ENCODE measurements at places on chromosomes 3 and 15.

DNA sequence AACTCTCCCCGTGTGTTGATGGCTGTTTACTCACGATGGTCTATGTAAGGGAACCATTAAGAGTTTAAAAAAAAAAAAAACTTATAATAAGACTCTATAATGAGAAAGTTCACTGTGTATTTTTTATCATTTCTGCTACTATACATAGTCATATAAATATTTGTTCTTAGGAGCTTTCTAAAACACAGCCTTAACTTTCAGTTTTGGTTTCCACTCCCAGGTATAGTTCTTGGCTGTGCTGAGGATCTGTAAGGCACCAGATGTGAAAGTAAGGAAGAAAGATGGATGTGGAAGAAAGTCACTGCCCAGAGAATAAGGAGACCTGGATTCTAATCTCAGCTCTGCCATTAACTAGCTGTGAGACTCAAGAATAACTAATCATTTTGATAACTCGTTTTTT is 101.9 kb upstream of the THBS1 start:
- no peak for DNase-seq

- no peak for DNase-seq
Measured at GRCh38 chr3:134337071-134337482, 37.2 kb downstream of the AMOTL2 start.

DNA sequence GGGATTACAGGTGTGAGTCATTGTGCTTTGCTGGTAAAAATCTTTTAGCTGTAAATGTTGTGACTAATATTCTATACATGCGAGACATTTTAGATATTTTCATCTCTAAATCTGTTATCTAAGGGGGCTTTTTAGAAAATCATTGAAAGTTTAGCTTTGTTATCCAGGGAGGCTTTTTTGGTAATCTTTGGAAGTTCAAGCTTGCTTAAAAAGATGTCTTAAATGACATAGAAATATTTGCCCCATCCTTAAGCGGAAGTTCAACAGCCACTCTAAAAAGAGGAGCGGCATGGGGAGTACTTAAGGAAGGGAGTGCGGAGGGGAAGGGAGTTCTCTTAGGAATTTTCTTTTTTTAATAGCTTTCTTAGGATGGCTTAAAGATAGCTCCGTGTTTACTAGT is 26.1 kb downstream of the DNAJC13 start:
- peak; percentile 46 for DNase-seq

DNA sequence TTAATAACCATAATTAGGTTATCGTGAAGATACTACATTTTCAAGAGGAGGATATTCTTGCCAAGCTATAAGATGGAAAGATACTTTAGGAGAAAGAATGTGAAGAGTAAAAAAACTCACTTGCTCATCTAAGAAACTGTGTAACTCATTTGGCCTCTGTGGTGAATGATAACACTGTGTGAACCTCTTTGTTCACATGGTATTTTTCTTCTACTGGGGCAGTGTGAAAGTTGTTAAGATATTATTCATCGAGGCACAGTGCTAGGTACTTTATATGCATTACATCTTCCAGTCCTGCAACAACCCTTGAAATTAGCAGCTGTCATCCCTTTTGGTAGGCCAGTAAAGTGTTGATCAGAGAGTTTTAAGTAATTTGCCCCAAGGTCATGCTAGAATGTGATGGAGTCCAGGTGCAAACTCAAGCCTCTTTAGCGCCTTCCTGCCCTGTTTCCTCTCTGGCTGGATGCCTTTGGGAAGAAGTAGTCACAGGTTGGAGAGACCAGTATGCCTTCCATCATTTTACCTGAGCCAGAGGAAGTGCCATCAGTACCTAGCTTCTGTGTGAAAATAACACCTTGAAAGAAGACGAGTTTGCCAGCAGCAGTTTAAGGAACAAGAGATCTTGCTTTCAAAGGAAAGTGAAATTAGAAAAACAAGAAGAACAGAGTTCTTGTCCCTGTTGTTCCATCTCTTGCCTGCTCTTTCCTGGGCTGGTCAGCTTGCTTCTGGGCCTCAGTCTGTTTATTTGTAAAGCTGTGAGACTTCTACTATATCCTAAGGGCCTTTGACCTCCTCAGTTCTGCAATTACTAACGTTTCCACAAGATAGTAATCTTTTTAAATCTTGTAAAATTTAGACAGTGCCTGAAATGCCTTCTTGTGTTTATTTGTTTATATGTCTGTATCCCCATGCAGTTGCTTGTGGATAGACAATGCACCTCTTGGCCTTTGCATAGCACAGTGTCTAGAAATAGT is 179.3 kb downstream of the FNDC3B start:
- peak; percentile 17 for DNase-seq

GRCh38 chr3:190081389-190081788 is 39.3 kb downstream of the P3H2 start:
- DNase-seq = no peak

- DNase-seq = peak; percentile 86
Measured at GRCh38 chr3:51282931-51283330, 102.2 kb upstream of the MANF start.

- DNase-seq = no peak
Measured at GRCh38 chr3:181888234-181888633, 176.5 kb downstream of the SOX2 start.

- DNase-seq = no peak
Measured at GRCh38 chr3:194035406-194036138, 100.4 kb upstream of the HES1 start.

DNA sequence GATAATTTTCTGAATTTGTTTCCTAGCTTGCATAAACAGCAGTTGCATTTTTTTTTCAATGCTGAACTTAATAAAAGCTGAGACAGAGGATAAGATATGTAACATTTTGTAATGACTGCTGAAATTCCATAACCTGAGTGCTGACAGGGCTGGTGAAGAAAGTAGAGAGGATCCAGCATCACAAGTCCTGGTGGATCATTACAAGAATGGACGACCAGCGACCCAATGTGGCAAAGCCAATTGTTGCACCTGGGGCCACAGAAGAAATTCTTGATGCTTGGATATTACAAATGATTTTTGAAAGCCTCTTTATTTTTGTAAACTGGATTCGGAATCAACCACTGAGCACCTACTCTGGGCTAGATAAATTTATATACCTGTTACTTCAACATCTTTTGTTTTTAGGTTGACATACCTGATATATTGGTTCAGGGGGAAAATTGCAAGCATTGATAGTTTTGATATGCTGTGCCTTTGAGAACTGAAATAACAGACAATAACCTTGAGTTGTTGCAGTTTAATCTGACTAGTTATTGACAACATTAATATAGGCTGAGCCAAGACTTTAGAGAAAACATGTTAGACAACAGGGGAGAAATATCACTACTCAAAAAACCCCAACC is 3.9 kb upstream of the ACTL6A start:
- DNase-seq = peak; percentile 74

DNA sequence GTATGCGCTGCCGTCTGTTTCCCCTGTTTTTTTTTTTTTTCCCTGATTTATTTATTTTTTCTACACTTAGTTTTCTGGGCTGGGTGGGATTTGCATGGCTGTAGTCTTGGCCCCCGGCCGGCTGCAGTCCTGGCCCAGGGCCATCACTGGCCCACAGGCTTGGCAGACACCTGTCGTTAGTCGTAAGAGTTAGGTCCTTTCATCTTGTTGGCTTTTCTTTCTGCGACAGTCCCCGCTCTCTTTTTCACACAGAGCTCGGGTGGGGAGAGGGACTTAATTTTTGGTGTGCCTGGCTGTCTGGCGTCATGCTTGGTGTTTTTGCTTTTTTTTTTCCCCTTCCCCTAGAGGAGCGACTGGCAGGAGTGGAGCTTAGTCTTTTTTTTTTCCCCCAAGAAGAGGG is 183.4 kb downstream of the KLF13 start:
- no peak for DNase-seq

DNA sequence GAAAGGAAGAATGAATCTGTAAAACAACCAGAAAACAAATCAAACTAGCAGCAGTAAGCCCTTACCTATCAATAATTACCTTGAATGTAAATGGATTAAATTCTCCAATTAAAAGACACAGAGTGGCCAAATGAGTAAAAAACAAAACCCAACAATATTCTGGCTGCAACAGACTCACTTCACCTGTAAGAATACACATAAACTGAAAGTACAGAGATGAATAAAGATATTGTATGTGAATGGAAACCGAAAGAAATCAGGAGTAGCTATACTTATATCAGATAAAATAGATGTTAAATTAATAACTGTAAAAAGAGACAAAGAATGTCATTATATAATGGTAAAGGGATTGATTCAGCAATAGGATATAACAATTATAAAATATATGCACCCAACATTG is 514.5 kb upstream of the DPPA4 start:
- DNase-seq = no peak

GRCh38 chr3:99833617-99834205 is 16.0 kb downstream of the CMSS1 start:
- no peak for DNase-seq

- no peak for DNase-seq
Measured at GRCh38 chr3:137171834-137172603, 214.2 kb downstream of the IL20RB start.

DNA sequence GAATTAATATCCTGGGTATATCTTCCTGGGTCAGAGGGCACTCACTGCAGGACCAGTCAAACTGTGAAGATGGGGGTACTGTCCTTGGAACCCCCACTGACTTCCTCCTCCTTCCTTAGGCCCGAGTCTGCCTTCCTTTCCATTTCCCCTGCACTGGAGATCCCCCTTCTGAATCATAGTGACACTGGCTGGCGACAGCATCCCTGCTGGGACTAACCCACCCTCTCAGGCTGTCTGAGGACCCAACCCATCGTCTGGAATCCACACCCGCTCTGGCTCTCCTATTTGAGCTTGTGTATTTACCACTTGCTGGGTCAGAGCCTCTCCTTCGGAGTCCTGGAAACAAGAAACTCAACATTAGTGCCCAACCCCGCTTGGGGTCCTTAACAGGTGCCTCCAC is 21.2 kb downstream of the TMEM40 start:
- DNase-seq = no peak

DNA sequence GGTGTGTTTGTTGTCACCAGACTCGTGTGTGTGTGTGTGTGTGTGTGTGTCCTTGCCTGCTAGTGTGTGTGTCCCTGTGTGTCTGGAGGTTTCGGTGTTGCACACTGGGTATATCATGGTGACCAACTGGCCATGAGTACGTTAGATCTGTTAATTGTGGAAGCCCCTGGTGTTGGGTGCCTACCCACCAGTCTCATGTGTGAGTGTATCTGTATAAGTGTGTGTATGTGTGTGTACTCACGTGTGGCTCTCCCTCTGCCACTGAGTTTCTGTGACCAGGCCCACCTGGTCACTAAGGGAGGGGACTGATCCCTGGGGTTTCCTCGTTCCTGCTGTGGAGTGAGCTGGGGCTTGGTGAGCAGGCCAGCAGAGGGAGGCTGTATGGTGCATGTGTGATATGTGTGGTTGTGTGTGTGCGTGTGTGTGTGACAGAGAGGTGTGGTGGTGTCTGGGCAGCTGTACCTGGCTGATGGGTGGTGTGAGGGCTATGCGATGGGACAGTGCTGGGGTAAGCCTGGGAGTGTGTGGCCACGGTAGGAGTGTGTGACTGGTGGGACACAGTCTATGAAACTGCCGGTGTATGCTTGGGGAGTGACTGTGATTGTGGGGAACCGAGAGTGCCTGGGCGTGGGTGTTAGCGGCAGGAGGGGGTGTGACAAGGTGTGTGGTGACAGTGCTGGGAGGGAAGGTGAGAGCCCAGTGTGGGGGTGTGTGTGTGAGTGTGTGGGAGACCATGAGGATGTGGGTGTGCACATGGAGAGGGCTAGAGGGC is 1.8 kb downstream of the PRKCD start:
- DNase-seq = no peak

DNA sequence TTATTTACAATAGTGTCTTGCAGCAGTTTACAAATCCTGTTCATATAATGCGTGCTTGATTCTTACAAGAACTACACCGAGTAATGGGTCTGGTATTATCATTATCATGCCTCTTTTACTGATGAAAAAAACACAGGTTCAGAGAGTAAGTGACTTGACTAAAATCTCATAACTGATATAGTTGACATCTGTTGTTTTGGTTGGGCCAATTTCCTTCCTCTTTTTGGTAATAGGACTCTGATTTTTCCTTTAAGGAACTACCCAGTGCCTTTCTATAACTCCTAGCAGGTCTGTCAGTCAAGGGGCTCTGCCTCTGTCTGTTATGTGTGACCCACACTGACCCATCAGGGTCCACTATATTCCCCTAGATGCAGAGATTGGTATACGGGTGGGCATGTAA is 14.6 kb upstream of the BLOC1S6 start:
- DNase-seq = no peak

DNA sequence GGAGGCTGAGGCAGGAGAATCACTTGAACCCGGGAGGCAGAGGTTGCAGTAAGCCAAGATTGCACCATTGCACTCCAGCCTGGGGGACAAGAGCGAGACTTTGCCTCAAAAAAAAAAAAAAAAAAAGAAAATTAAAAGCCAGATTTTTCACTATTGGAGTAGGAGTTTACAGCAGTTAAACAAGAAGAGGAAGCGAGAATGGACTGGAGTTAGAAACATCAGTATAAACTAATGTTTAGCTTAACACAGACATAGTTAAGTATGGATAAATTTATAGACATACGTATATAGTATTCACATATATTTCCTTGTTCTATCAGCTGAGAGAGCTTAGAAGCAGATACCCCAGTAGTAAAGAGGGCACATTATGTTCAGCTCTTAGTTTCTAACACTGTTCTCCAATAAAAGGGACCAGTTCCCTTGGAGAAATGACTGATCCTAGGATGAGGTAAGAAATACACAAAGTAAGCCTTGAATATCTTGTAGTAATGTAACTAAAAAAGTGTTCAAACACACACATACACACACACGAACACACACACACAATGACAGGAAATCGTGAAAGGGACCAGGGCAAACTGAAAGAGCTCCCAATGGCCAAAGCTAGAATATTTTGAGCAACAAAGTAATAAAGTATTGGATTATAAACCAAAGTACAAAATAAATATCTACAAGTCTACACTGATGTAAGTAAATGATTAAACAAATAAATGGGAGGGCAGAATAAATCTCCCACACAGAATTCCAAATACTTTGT is 25.1 kb downstream of the PIK3CB start:
- DNase-seq = no peak

GRCh38 chr3:120424976-120425570 is 25.7 kb downstream of the FSTL1 start:
- no peak for DNase-seq

GRCh38 chr3:160134964-160135363 is 90.3 kb upstream of the C3orf80 start:
- DNase-seq = peak; percentile 52

DNA sequence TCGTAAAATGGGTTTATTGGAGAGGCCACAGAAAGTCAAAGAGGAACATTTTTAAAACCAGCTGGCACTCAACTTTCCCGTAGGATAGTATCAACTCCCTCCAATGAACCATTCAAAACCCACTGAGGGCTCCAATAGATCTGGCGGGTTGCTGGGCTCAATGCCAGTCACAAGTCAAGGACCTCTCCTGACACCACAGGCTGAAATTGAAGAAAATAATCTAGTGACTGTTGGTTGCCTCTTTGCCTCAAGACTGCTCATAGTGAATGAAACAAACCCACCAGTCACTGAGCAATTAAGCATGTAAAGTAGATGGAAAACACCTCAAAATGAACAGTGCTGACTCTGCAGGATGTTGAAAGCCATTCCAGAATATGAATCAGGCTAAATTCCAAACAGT is 500.6 kb upstream of the AGTR1 start:
- DNase-seq = no peak

- no peak for DNase-seq
Measured at GRCh38 chr15:74792227-74793016, 10.5 kb downstream of the CSK start.

GRCh38 chr15:80999623-81000036 is 1.1 kb upstream of the TLNRD1 start:
- DNase-seq = no peak
